ENCODE measurements at places on chromosomes 2 and 18. TPM values are rescaled to one million over a fixed set of nuclear protein-coding genes. Genes with fewer than 3 reads are reported as not detected.

The REG1B gene
- not detected for total RNA-seq

The PKP4 gene
- total RNA-seq = 35.8 TPM

The KLF11 gene
- 6.8 TPM for total RNA-seq

- peak overlapping the region; percentile 61 for H3K4me3 ChIP-seq
- DNase-seq = peak; percentile 31
- no peak overlapping the region for H3K27ac ChIP-seq
- peaks cover 6% of the 10 kb centered on the region for H3K4me1 ChIP-seq
Measured at GRCh38 chr18:5630057-5630899, 86.5 kb upstream of the EPB41L3 start.

GRCh38 chr2:26465981-26466471 is 11.9 kb downstream of the OTOF start:
- no peaks in the 10 kb centered on the region for H3K4me1 ChIP-seq
- peaks cover 19% of the 10 kb centered on the region for H3K36me3 ChIP-seq
- no peak overlapping the region for H3K27ac ChIP-seq

GRCh38 chr2:36406296-36406695 is 50.7 kb downstream of the CRIM1 start:
- no peak overlapping the region for H3K27ac ChIP-seq
- H3K4me3 ChIP-seq = no peak overlapping the region
- no peaks in the 10 kb centered on the region for H3K36me3 ChIP-seq
- no peaks in the 10 kb centered on the region for H3K4me1 ChIP-seq
- peaks cover 2% of the 10 kb centered on the region for H3K27me3 ChIP-seq

GRCh38 chr2:60554646-60555065 is 1.2 kb upstream of the BCL11A start:
- no peak overlapping the region for H3K27ac ChIP-seq
- H3K4me1 ChIP-seq = peaks cover 41% of the 10 kb centered on the region
- no peak for DNase-seq
- peak overlapping the region; percentile 72 for H3K4me3 ChIP-seq
- no peaks in the 10 kb centered on the region for H3K36me3 ChIP-seq

DNA sequence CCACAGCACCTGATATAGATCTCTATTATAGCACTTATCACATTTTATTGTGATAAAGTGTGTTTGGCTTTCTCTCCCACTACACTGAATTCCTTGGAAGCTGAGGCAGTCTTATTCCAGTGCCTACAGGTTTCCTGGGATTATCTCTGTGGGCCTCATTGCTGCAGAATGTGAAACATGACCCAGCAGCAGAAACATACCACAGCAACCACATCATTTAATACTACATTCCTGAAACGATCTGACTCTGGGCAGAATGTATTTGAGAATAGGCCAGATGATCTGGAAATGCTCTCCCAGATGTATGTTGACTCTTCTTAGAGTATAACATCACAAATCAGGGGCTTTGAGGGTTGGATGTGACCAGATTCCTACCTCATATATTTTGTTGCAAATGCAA is 323.5 kb upstream of the TANK start:
- no peaks in the 10 kb centered on the region for H3K27me3 ChIP-seq
- no peaks in the 10 kb centered on the region for H3K36me3 ChIP-seq
- H3K4me1 ChIP-seq = no peaks in the 10 kb centered on the region
- no peak overlapping the region for H3K27ac ChIP-seq
- DNase-seq = no peak

DNA sequence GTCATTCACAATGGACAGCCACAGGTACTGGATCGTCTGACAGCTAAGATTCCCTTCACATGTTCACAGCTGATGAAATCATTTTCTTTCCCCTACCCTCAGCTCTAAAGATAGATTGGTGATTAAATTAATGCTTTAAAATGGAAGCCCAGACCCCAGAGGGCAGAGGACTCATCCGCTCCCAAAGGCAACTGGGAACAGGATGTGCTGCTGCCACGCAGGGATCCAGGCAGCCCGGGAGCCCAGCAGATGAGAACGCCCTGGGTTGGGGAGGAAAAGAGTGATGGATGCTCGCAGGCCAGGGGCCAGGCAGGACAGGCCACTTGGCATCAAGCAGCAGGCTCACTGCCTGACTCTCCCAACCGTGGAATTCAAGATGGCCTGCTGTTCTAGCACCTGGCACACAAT is 41.3 kb downstream of the HDHD2 start:
- no peaks in the 10 kb centered on the region for H3K4me1 ChIP-seq
- no peak overlapping the region for H3K27ac ChIP-seq
- peaks cover 17% of the 10 kb centered on the region for H3K36me3 ChIP-seq
- H3K27me3 ChIP-seq = no peaks in the 10 kb centered on the region

- no peaks in the 10 kb centered on the region for H3K36me3 ChIP-seq
- peaks cover 15% of the 10 kb centered on the region for H3K4me1 ChIP-seq
- peak overlapping the region; percentile 79 for H3K4me3 ChIP-seq
Measured at GRCh38 chr18:76451396-76452331, 43.4 kb downstream of the ZNF516 start.

- no peak for DNase-seq
- H3K36me3 ChIP-seq = no peaks in the 10 kb centered on the region
- no peak overlapping the region for H3K27ac ChIP-seq
- H3K4me1 ChIP-seq = peaks cover 2% of the 10 kb centered on the region
- H3K27me3 ChIP-seq = no peaks in the 10 kb centered on the region
Measured at GRCh38 chr2:45904267-45904945, 252.9 kb downstream of the PRKCE start.
